ENCODE measurements at places on chromosomes 7 and 10.

GRCh38 chr7:15399441-15399840, 162.4 kb downstream of the AGMO start:
- no peak for DNase-seq

GRCh38 chr10:70337201-70337651, 45.2 kb downstream of the LRRC20 start:
- no peak for DNase-seq

- DNase-seq: peak; percentile 62
Observed at GRCh38 chr7:100400656-100401055, 27.4 kb downstream of the PILRA start.

DNA sequence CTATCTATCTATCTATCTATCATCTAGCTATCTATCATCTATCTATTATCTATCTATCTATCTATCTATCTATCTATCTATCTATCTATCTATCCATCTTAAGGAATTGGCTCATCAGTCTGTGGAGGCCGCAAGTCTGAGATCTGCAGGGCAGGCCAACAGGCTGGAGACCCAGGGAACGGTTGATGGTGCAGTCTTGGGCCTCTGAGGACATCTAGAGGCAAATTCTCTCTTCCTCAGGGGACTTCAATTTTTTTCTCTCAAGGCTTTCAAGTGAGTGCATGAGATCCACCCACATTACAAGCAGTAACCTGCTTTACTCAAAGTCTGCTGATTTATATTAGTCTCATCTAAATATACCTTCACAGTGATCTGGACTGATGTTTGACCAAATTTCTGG, 197.0 kb downstream of the GLRX3 start:
- DNase-seq: peak; percentile 48
